ENCODE measurements at places on chromosomes 2 and 18.

- no peak for DNase-seq
These were observed 35.4 kb downstream of the BARD1 start for GRCh38 chr2:214774108-214774507.

DNA sequence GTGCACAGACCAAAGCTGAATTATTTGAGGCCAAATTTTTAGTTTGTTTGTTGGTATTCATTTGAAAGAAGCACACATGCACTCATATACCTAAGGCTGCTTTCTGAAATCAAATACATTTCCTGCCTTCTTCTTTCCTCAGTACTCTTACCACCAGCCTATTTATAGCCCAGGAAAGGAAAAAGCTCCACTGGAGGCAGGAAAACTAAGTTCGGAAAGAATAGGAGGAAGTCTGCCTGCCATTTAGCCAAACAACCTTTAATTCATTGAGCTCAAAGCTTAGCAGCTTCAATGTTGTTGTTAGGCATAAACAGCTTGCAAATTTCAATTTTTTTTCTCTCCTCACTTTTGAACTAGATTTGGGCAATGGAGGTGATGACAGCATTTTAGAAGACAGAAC is 40.4 kb upstream of the RASGRP3 start:
- DNase-seq = no peak

- DNase-seq = no peak
These were observed 790.4 kb downstream of the TSN start for GRCh38 chr2:122545821-122546220.

GRCh38 chr2:144959416-144959815 is 439.5 kb upstream of the ZEB2 start:
- no peak for DNase-seq

- peak; percentile 43 for DNase-seq
These were observed 155.2 kb downstream of the AFF3 start for GRCh38 chr2:99987160-99987559.

GRCh38 chr2:95387358-95387757 is 15.2 kb upstream of the FAHD2A start:
- no peak for DNase-seq

DNA sequence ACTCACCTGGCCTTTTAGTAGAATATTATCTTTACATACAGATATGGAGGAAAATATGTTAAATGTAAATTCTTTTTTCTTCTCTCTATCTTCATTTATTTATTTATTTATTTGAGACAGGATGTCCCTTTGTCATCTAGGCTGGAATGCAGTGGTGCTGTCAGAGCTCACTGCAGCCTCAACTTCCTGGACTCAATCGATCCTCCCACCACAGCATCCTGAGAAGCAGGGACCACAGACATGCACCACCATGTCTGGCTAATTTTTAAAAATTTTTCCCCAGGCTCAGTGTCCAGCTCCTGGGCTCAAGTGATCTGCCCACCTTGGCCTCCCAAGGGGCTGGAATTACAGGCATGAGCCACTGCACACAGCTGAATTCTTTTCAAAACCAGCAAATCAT is 20.3 kb downstream of the KYNU start:
- DNase-seq = no peak

GRCh38 chr18:71079606-71080005 is 790.8 kb downstream of the SOCS6 start:
- DNase-seq = peak; percentile 80

DNA sequence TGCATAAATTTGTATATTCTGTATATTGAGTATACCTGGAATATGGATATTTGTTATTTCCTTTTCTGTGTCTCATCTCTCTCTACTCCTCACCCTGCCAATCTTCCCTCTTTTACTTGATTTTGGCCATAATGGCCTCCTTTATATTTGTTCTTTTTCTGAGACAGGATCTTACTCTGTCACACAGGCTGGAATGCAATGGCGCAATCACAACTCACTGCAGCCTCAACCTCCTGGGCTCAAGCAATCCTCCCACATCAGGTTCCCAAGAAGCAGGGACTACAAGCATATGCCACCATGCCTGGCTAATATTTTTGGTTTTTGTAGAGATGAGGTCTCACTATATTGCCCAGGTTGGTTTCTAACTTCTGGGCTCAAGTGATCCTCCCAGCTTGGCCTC is 30.5 kb downstream of the PREPL start:
- no peak for DNase-seq

GRCh38 chr2:196980473-196980872 is 54.0 kb upstream of the PGAP1 start:
- no peak for DNase-seq

- no peak for DNase-seq
These were observed 96.0 kb downstream of the RHOB start for GRCh38 chr2:20542746-20543468.

- DNase-seq = no peak
These were observed 18.7 kb downstream of the PCARE start for GRCh38 chr2:29055601-29056000.

DNA sequence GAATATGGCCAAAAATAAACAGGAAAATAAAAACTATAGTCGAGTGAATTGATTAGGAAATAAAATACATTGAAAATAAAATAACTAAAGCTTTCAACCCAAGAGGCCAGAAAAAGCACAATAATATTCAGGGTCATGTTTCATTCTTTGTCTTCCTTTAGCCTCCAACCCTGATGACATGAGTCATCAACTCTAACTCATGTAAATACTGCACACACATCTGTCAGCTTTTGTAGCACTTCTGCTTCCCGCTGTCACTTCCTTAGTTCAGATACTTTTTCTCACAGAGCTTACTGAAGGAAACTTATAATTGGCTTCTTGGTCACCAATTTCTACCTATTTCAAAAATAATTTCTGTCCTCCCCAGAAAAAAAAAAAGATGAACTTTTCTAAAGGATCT is 112.8 kb downstream of the UPP2 start:
- DNase-seq = no peak

DNA sequence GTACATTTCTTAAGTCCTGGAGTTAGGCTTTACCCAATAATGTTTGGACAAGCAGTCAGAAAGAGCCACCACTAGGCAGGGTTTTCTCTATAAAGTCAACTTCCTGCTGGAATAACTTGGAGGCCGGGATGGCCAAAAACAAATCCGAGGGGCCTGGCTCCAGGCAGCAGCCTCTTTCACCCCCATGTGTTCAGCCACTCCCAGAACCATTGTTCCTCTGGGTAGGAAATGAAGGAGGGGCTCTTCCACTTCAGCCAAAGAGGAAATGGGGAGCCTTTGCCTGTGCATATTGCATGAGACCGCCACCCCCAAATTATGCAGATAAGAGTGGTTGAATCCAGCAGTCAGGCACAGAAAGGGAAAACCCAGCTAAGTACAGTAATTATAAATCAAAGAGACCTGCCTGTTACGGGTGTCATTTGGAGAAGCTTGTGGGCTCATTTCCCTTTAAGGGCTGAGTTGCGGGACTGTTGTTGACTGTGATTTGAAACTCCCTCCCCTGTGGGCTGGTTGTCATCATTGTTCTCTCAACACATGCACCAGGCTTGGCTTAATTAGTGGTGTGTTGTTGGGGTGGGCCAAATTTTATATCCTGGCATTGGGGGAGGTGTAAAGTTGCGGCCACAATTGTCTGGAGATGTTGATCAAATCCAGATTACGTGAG is 212.8 kb upstream of the SOX11 start:
- DNase-seq = no peak

DNA sequence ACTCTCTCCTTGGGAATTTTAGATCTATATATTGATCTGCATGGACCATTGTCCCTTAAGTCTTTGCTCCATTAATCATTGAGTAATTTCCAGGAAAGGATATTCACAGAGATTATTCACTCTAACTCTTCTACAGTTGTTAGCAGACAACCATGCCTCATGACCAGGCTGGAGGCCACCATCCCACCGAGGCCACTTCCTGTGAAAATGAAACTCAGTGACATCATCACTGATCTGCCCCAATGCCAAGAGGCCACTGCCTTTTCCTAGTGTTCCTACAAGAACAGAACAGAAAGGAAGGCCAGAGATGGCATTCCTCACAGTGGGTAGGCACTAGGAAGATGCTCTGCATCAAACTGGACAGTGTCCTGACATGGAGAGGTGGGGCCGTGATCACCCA is 161.3 kb downstream of the DTNA start:
- no peak for DNase-seq

Measured in NCI-H1092 (cell line).